ENCODE measurements at places on chromosomes 1 and 21.

DNA sequence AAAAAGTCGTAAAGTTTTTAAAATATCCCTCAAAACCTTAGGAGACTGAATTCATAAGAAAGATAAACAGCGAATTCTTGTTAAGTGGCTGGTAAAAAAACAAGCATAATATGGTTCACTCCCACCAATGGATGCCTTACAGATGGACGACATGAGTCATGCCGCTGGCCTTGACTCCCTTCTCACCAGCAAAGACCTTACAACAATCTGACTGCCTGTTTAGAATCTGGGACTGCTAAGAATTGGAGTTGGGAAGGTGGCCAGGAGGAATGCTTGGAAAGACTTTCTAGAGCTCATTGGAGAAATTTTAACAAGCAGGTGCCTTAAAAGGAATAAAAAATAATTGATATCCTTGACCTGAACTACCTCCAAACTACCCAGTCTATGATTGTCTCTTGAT is 206.9 kb upstream of the FMN2 start:
- DNase-seq, result no peak

- DNase-seq, result no peak
Observed at GRCh38 chr1:106055855-106056254, 1000.6 kb upstream of the PRMT6 start.

DNA sequence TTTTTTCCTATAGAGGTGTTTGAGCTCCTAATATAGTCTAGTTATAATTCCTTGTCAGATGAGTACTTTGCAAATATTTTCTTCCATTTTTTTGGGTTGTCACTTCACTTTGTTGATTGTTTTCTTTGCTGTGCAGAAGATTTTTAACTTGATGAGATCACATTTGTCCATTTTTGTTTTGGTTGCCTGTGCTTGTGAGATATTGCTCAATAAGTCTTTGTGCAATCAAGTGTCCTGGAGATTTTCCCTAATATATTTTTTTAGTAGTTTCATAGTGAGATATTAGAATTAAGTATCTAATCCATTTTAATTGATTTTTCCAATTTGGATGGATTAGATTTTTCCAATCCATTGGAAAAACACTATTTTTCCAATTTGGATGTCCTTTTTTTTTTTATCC is 1395.5 kb downstream of the PLA2G4A start:
- DNase-seq, result no peak

- no peak for DNase-seq
Observed at GRCh38 chr1:40620586-40621210, 44.8 kb downstream of the RIMS3 start.

GRCh38 chr1:223827193-223827663 is 18.5 kb downstream of the TP53BP2 start:
- DNase-seq, result no peak

DNA sequence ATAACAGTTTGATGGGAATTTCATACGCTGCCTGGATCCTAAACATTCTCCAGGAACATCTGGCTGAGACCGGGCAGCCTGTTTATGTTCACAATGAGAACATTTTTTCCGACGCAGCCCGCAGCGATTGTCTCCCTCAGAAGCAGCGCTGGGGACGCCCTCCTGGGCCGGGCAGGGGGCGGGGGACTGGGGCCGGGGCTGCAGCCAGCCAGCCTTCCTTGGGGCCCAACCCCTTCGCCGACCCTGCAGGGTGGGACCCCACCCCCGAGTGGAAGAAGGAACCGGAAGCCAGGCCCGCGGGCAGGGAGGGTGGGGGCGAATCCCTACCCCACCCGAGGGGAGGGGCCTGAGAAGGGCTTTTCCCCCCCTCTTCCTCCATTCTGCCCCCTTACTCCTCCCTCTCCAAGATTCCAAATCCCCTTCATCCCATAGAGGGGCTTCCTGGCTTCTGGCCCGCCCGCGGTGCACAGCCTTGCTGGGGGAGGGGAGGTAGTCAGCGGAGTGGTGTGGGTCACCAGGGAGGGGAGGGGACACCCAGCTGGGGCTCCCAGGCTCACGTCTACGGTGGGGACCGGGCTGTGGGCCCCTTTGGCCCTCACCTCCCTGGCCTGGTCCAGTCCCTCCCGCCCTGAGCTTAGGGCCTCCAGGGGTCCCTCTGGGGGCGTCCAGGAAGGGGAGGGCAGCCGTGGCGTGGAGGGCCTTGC is 60.6 kb downstream of the WNT9A start:
- peak; percentile 53 for DNase-seq

DNA sequence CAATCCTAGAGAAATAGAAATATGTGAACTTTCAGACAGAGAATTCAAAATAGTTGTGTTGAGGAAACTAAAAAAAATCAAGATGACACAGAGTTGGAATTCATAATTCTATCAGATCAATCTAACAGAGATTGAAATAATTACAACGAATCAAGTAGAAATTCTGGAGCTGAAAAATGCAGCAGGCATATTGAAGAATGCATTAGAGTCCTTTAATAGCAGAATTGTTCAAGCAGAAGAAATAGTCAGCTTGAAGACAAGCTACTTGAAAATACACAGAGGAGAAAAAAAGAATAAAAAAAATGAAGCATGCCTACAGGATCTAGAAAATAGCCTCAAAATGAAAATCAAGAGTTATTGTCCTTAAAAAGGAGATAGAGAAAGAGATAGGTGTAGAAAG is 347.1 kb downstream of the NCAM2 start:
- DNase-seq, result no peak

GRCh38 chr1:10774615-10775310 is 21.7 kb downstream of the CASZ1 start:
- DNase-seq, result no peak

DNA sequence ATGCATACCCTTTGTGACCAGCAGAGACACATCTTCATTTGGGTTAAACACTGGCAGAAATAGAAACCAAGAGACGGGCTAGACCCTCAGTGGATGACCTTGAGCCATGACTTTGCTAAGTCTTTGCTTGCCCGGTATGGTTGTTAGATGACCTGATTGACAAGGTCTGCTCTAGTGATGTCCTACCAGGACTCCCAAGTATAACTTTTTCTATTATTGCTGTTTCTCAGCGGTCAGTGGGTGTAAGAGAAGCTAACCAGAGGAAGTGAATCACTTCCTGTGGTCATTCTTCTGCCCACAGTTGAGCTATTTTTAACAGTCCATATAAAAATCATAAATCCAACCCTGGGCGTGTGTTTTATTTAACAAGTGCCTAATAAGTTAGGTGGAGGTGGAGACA is 126.2 kb upstream of the ETS2 start:
- DNase-seq, result no peak

DNA sequence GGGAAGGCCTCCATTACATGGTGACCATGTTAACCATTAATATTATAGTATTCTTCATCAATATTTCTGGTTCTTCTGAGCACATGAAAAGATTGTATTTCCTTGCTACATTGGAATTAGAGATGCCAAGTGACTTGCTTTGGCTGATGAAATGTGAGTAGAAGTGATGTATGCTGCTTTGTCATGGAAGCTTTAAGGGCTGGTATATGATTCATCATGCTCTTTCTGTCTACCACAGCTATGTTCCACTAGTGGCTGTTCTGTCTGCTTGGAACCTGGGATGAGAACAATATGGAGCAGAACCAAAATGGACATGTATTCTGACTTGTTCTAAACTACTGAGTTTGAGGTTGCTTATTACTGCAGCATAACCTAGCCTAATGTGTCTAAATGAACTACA is 163.3 kb downstream of the TM2D1 start:
- DNase-seq, result no peak

GRCh38 chr1:171965777-171966176 is 124.5 kb downstream of the DNM3 start:
- DNase-seq, result no peak

GRCh38 chr1:17958704-17959103 is 148.9 kb upstream of the IGSF21 start:
- peak; percentile 4 for DNase-seq

GRCh38 chr1:175192111-175192629 is 406 bp downstream of the KIAA0040 start:
- DNase-seq, result peak; percentile 47

DNA sequence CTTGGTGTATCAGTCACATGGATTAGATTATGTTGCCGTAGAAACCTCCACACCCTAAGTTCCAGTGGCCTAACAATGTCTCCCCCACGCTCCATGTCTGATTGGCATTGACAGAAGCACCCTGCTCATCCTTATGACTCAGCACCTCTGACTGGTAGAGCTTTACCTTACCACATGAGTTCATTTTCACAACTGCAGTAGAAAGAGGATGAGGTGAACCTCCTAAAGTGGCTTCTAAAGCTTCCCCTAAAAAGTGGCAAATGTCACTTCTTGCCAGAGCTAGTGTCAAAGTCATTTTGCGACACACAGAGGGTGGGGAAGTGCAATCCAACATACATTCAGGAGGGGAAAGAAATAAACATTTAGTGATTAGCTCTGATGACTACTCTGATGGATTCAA is 30.6 kb upstream of the LYPD8 start:
- DNase-seq, result no peak

DNA sequence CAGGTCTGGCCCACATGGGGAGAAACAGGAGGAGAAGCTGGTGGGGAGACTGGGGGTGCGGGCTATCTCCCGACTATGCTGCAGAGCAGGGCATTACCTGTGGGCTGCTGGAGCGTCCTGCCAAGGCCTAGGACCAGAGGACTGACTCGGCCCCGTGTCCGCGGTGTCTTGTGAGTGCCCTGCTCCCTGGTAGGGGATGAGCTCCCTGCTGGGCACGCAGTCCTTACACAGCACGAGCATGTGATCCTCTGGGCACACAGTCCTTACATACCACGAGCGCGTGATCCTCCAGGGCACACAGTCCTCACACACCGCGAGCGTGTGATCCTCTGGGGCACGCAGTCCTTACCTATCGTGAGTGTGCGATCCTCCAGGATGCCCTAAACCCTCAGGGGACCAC is 31.8 kb upstream of the CSF3R start:
- no peak for DNase-seq

DNA sequence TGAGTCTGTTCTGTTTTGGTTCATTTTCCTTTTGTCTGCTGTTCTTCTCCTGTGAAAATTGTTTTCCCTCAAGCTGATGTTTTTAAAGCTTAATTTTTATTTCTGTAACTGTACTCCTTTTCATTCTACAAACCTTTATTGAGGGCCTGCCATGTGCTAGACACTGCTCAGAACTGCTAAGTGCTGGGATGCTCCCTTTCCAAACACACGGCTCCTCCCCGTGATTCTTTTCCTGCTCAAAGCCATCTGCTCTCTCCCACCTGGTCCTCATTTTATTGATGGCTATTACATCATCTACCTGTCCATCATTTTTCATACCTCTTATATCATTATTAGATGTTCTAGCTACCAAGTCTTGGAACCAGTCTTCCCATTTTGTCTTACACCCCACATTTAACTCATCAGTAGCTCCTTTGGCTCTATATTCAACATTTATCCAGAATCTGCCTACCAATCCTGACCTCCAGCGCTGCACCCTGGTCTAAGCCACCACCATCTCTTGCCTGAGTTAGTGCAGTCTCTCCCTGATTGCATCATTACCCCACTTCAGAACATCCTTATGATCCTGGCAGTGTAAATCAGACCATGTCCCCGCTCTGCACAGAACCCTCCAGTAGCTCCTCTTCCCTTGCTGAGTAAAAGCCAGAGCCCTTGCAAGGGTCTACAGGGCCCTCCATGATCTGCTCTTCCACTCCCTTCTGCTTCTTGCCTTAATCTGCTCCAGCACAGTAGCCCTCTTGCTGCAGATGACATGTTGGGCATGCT is 118.1 kb downstream of the CACNA1E start:
- no peak for DNase-seq

- DNase-seq, result no peak
Observed at GRCh38 chr1:158126425-158126824, 54.3 kb upstream of the CD1D start.

GRCh38 chr1:21084111-21084810 is 92.4 kb downstream of the EIF4G3 start:
- DNase-seq, result no peak

DNA sequence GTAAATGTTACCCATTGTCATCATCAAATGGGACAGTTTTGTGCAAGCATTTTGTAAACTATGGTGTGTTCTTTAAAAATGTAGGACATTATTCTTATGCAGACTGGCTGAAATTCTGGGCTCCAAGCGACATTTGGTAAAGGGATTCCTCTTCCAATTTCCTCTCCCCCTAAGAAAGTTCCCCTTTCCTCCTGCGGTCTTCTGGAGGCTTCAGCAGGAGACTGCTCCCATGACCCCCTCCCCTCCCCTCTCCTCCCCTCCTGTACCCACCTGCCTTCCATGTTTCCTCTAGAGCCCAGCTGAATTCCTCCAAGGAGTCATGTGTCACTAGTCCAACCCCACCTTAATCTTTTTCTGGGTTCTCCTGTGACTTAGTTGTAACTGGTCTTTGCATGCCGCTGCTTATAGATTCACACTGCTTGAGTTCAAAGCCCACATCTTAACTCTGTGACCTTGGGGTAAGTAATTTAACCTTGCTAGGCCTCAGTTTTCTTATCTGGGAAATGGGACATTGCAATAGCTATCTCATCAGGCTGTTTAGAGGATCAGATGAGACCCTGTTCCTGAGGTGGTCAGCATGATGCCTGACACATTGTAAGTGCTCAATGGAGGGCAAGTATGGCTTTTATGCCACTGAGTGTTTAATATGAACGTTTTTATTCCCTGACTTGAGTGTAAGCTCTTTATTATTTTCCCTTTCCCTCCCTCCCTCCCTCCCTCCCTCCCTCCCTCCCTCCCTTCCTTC is 69.9 kb upstream of the WDR26 start:
- no peak for DNase-seq

DNA sequence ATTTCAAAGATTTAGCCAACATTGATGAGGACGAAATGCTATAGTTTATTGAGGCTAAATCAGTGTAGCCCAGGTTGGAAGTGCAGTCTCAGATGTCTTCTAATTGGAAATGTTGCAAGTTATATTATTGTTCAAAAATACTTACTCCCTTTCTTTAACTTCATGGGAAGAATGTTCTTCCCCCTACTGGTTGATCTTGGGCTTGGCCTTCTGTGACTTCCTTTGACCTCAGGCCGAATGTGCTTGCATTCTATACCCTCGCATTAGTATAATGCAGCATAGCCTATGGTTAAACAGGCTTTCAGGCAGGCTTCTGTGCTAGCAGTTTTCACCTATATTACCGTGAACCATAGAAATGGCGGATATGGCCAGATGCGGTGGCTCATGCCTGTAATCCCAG is 77.3 kb downstream of the RPE65 start:
- no peak for DNase-seq

DNA sequence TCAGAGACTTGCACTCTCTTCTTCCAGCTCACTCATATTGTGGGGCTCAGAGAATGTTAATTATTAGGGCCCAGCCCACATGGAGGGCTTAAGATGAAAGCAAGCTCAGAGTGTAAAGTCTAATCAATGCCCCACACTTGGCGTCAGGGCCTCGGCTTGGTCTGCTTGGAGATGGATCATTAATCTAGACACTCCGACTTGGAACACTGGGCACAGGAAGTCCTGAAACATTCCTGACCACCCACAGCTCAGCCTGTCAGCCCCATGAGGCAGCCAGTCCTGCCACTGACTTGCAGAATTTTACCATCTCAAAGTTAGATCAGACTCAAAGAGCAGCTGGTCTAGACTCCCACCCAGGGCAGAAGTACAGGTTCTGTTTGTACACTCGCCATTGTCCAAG is 69.8 kb upstream of the TRABD2B start:
- DNase-seq, result no peak

Measured in CD4-positive, alpha-beta T cell treated with Interleukin-6 for 4 hours (primary cell).